ENCODE measurements at places on chromosomes 7 and 10. TPM values are rescaled to one million over a fixed set of nuclear protein-coding genes. Genes with fewer than 3 reads are reported as not detected.

DENND2A gene
- total RNA-seq, result under 0.01 TPM

MYPN gene
- under 0.01 TPM for total RNA-seq

AGFG2 gene
- 4.4 TPM for total RNA-seq

CHAT gene
- total RNA-seq, result not detected

KNDC1 gene
- 3.0 TPM for total RNA-seq

NME8 gene
- not detected for total RNA-seq

CLDN4 gene
- total RNA-seq, result 0.89 TPM

AKR1D1 gene
- total RNA-seq, result not detected

PDE1C gene
- 0.74 TPM for total RNA-seq

SPAM1 gene
- not detected for total RNA-seq

PRRT4 gene
- not detected for total RNA-seq

PPP1R17 gene
- not detected for total RNA-seq

DLG5 gene
- total RNA-seq, result 26.4 TPM

TUBB8 gene
- not detected for total RNA-seq

GRM8 gene
- total RNA-seq, result not detected

ACSM6 gene
- total RNA-seq, result not detected

ZNF853 gene
- 5.3 TPM for total RNA-seq

MPP7 gene
- total RNA-seq, result 0.59 TPM

IMPDH1 gene
- 58.5 TPM for total RNA-seq

KIF5B gene
- total RNA-seq, result 207 TPM

CYP17A1 gene
- not detected for total RNA-seq

ADAMTS14 gene
- 3.6 TPM for total RNA-seq

CYCS gene
- total RNA-seq, result 63.9 TPM

HOXA6 gene
- total RNA-seq, result 5.8 TPM

AKR1C8 gene
- not detected for total RNA-seq

WIPF3 gene
- total RNA-seq, result not detected

BLNK gene
- total RNA-seq, result not detected

TRUB1 gene
- total RNA-seq, result 34.7 TPM

CLDN15 gene
- 2.9 TPM for total RNA-seq

TMEM176A gene
- total RNA-seq, result not detected

FAM241B gene
- 0.89 TPM for total RNA-seq

NPSR1 gene
- total RNA-seq, result not detected

OR6V1 gene
- not detected for total RNA-seq

FEZF1 gene
- not detected for total RNA-seq

Data from smooth muscle cell of the umbilical artery (primary cell).